ENCODE measurements at places on chromosomes 5 and 9.
A peak's percentile ranks its signal among the peaks of the same experiment; 100 is the strongest.

DNA sequence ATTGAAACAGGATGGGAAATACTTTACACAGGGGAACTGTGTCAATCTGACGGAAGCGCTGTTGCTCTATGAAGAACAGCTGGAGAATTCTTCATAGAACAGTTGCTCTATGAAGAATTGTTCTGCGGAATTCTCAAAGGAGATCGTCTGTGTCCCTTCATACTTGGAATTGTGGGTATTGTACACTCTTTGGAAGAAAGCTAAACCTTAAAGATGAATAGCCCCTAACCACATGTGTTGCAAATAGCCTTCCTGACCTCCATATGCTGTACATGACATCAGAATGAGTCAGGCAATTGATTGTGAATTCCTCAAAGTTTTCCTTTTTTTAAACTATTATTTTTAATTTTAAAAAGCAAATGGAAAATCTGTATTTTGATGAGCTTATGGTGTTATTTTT lies 15.6 kb downstream of the NIM1K start:
- DNase-seq, result no peak

DNA sequence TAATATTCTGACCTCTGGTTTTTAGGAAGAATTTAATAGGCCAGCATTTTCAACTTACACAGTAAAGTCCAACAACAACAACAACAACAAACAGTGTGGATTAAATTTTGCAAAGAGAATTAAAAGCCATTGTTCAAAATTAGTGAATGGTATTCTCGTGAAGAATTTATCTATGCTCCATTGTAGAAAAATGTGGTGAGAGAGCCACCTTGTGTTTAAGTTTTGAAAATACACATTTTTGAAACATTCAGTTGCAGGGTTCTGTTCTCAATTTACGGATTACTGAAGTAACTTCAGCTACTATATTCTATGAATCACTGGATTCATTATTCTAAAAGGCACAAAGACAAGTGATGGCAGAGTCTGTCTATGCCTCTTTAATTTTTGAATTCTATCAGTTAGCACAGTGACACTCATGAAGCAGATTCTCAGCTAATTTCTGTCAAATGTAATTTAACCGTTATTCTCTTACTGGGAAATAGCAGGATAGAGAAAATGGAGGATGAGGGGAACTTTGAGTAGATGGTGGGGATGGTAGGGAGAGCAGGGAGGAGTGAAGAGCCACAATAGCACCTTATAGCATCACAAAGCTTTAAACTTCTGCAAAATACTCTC lies 11.0 kb downstream of the CCDC152 start:
- peak; percentile 33 for DNase-seq

GRCh38 chr5:149581931-149582768 lies 852 bp downstream of the ARHGEF37 start:
- no peak for DNase-seq

DNA sequence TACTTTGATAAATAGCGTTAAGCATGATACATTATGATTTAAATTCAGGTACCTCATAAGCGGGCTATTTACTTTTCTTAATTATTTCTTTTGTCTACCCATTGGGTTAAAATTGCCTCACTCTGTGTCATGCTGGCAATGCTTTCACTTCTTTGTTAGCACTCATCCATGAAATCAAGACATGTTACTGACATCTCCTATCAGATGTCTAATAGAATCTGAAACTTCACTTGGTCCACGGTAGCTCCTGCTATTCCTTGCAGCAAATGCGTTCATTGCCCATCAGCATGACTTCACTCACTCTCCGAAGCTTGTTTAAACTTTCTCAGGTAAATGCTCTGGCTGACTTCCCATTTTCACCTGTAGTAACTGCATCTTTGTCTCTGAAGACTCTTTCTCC lies 193.5 kb upstream of the EDIL3 start:
- DNase-seq, result no peak

DNA sequence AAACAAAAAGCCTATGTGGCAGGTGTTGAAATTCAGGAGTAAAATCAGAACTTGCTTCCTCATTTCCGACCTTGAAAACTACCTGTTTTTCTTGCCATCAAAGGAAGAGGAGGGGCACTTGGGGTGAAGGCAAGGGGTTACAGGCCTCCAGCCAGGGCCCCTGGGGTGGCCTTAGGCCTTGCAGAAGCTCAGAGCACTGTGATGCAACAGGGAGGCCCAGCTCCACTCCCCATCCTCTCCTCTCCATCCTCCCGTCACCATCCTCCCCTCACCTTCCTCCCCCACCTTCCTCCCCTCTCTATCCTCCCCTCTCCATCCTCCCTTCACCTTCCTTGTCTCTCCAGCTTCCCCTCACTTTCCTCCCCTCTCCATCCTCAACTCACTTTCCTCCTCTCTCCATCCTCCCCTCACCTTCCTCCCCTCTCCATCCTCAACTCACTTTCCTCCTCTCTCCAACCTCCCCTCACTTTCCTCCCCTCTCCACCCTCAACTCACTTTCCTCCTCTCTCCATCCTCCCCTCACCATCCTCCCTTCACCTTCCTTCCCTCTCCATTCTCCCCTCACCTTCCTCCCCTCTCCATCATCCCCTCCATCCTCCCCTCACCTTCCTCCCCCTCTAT lies 111.6 kb downstream of the WNK2 start:
- no peak for DNase-seq
